Gastrocnemius medialis (tissue), 4 donors: ENCODE measurements at places on chromosomes 2 and 18. TPM values are rescaled to one million over a fixed set of nuclear protein-coding genes. Genes with fewer than 3 reads are reported as not detected.

Gene FBXO15
- total RNA-seq, result not detected

Gene B4GALT6
- total RNA-seq, result 1.8 TPM

Gene DNAJC5G
- total RNA-seq, result not detected

Gene PPP4R3B
- 30.3 TPM for total RNA-seq

Gene WNT10A
- not detected for total RNA-seq

Gene VIT
- 27.3 TPM for total RNA-seq

Gene DUSP2
- 4.0 TPM for total RNA-seq
